ENCODE measurements at places on chromosomes 1 and 21. TPM values are rescaled to one million over a fixed set of nuclear protein-coding genes. Genes with fewer than 3 reads are reported as not detected.

Gene KCND3
- 2.1 TPM for total RNA-seq

DNA sequence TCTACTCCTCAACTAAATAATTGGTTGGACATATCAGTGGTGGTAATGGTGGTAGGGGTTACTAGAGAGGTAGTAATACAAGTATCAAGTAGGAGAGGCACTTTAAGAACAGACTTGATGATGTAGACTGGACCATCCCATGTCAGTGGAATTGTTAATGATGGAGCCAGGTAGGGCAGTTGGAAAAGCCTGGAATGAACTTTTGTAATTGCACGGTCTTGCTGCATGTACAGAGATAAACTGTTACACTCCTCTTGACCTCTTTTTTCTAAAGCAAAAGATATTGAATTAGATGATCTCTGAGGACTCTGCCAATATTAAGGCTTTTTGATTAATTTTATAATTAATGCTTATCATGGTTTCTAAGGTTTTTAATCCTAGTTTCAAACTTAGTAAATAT lies 5.8 kb downstream of the HMGCS2 start:
- DNase-seq, result no peak

Gene ILF2
- 151 TPM for total RNA-seq

DNA sequence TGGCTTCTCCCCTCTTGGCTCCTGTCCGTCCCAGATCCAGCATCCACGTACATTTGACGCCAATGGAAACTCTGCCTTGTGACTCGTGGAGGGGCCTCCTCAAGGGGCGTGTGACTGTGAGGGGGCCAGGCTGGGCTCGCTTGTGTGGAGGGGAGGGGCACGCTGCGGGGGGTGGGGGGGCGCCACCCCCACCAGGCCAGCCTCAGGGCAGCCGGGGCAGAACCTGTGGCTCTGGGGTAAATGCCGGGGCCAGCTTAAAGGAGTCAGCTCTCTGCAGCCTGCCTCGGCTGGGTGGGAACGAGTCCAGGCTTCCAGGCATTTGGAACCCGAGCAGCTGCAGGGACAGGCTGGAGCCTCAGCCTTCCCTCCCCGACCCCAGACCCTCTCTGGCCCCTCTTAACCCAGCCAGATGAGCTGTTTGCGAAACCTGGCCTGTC lies 94.1 kb downstream of the SIK1 start:
- DNase-seq, result no peak

DNA sequence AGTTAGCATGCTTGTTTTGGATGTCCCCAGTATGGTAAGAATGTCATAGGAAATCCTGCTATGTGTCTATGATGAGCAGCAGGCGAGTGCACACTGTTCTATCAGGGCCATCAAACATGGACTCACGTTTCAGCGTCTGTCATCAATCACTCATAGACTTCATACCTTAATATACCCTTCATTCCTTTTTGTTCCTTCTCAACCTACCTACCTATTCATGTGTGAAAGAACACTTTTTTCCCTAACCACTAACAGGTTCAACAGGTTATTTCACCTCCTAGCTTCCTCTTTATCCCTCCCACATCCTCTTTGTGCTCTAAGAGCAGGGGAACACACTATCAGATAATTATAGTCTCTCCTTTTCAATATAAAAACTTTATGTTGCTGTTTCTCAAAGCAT lies 300.6 kb downstream of the TM2D1 start:
- no peak for DNase-seq

Gene AUNIP
- total RNA-seq, result 1.3 TPM

GRCh38 chr1:247471445-247472016 lies 13.6 kb upstream of the OR2B11 start:
- DNase-seq, result no peak

GRCh38 chr1:226223157-226223785 lies at the start of gene MIXL1:
Gene MIXL1 (plus strand): TSS chr1:226223664. CDS start chr1:226223682, 18 bp downstream.
- no peak for DNase-seq

DNA sequence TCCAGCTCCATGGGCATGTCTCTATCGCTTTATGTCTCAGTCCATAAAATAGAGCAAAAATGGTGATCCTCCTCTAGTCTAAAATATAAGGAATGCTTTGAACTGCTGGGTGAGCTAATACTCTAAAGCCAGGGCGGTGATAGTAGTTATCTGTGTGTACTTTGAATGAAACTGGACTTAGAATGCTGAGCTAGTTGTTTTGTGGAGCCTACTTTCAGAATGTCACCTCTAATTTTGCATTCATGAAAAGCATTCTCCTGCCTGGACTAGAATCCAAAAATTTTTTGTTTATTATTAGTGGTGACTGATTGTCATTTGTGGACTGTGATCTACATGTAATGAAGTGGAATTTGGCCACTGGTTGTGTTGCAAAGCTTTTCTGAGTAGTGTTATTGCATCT lies 241.6 kb upstream of the C1orf105 start:
- no peak for DNase-seq

GRCh38 chr1:118921994-118922393 lies 66.1 kb downstream of the TBX15 start:
- no peak for DNase-seq

GRCh38 chr1:40132383-40133311 lies 28.5 kb upstream of the RLF start:
- no peak for DNase-seq

- peak; percentile 13 for DNase-seq
Observed at GRCh38 chr1:24751833-24752232, 6.6 kb downstream of the CLIC4 start.

Gene FCRL4
- total RNA-seq, result not detected
